Ammon's horn (tissue), 1 donor: ENCODE measurements at places on chromosomes 7 and 10.

DNA sequence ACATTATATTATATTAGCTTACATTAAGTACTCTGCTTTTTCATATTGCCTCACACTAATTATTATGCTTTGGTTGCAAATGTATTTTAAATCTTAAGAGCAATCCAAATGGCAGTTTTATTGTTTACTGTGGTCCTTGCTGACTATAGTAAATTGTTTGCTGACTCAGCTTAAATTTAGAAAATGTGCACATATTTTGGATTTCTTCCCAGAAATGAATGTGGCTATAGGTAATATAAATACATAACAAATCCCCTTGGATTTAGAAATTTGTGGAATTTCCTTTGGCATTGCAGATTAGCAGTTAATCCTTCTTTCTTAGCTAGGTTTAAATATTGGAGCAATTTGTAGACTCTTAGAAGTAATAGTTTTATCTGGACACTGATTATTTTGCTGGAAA, 565.8 kb downstream of the NRG3 start:
- no peak for DNase-seq

DNA sequence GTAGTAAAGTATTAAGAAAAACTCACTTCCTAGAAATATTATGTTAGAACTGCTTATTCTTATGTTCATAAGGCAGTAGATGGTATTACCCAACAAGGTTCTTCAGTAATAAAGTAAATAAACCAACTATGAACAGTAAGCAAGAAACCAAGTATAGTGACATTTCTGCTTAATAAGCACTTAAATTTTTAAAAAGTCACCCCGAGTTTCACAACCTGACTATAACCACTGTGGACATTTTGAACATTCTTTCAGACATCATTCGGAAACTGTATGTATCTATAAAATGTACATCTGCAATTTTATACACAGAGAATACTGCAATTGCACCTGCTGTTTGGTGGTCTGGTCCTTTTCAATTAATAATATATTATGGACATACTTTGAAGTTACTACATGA, 1073.6 kb downstream of the XPNPEP1 start:
- no peak for DNase-seq

DNA sequence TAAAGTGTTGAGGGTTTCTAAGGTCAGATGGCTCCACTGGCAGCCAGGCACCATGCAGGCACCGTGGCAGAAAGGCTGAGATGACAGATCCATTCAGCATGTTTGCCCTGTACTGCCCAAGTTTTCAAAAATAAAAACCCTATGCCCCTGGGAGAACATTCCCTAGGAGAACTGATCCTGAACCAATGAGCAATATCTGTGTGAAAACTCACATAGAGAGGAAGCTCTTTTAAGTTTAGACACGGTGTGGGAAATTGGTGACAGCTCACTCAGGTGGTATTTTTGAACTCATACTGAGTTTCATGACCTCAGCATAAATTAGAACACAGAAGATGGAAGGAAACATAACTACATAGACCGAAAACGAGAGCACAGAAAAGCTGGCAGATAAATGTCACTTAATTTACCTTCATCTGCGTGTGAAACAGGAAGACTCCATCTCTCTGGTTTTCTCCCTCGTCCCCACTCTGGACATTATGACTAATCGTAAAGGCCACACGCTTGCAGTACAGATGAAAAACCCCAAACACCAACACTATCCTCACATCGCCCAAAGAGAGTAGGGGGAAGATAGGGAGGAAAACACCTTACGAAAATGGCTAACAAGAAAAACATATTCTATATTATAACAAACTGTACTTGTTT, 127.8 kb downstream of the ICA1 start:
- no peak for DNase-seq

DNA sequence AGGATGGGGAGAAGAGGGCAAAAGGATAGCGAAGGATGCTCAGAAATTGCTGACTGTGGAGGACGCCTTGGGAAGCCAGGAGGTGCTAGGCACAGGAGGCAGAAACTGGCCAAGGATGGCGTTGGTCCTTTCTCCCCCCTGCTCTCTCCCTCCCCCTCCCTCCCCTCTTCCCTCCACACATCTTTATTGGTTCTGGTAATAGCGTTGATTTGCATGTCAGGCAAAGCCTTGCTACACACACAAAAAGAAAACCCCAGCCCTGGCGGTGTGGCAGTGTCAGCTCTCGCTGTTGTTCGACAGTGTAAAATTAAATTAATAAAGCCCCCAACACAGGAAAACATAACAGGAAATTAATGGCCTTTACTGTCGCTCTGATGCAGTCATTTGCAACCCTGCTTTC, 47.2 kb downstream of the PAX2 start:
- no peak for DNase-seq

GRCh38 chr7:121546632-121547543, 150.8 kb upstream of the FAM3C start:
- DNase-seq, result no peak
